Neural crest cell (in vitro differentiated cells): ENCODE measurements at places on chromosomes 5 and 9.

- H3K27ac ChIP-seq = no peak within 1 kb of the TSS
- peak within 1 kb of the TSS; percentile 32 for H3K4me3 ChIP-seq
- H3K4me1 ChIP-seq = peaks cover 13% of the 10 kb centered on the region
Measured at GRCh38 chr9:132582276-132582785, at the start of gene BARHL1. BARHL1 (plus strand) TSS chr9:132582606; CDS start chr9:132582798, 192 bp downstream.

- no peaks in the 10 kb centered on the region for H3K4me1 ChIP-seq
- H3K27me3 ChIP-seq = no peaks in the 10 kb centered on the region
- H3K36me3 ChIP-seq = no peaks in the 10 kb centered on the region
- H3K4me3 ChIP-seq = no peak overlapping the region
Measured at GRCh38 chr9:134475011-134475790, 148.9 kb downstream of the RXRA start.

DNA sequence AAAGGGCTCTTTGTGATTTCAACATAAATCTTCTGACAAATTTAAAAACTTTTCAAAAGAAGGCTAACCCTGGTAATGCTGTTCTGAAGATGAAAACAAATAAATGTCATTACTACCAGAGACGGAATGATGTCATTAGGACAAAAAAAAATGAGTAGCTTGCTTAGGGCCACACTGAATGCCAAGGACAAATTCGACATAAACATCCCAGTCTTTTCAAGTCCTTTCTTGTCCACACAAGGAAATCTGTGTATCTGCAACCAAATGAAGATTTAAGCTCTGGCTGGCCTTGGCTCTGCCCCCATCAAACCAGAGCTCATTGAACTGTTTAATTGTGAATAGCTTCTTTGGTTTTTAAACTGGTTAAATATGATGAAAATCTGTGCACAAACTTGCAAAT lies 592.7 kb downstream of the TLE1 start:
- H3K27ac ChIP-seq = no peak overlapping the region
- H3K36me3 ChIP-seq = peaks cover 2% of the 10 kb centered on the region
- DNase-seq = no peak
- no peak overlapping the region for H3K4me3 ChIP-seq
- no peaks in the 10 kb centered on the region for H3K27me3 ChIP-seq
- H3K4me1 ChIP-seq = peaks cover 4% of the 10 kb centered on the region

- no peaks in the 10 kb centered on the region for H3K4me1 ChIP-seq
- no peaks in the 10 kb centered on the region for H3K27me3 ChIP-seq
- H3K27ac ChIP-seq = no peak overlapping the region
- H3K36me3 ChIP-seq = no peaks in the 10 kb centered on the region
- H3K4me3 ChIP-seq = no peak overlapping the region
Measured at GRCh38 chr5:87661784-87662566, 249.2 kb upstream of the CCNH start.

GRCh38 chr9:15295761-15296405 lies 11.1 kb downstream of the TTC39B start:
- no peak for DNase-seq
- H3K27ac ChIP-seq = no peak overlapping the region
- no peaks in the 10 kb centered on the region for H3K4me1 ChIP-seq
- peaks cover 13% of the 10 kb centered on the region for H3K36me3 ChIP-seq

GRCh38 chr5:73155271-73156222 lies 17.4 kb upstream of the TMEM174 start:
- H3K4me1 ChIP-seq = no peaks in the 10 kb centered on the region
- no peaks in the 10 kb centered on the region for H3K36me3 ChIP-seq
- H3K27me3 ChIP-seq = peaks cover 6% of the 10 kb centered on the region
- DNase-seq = no peak

DNA sequence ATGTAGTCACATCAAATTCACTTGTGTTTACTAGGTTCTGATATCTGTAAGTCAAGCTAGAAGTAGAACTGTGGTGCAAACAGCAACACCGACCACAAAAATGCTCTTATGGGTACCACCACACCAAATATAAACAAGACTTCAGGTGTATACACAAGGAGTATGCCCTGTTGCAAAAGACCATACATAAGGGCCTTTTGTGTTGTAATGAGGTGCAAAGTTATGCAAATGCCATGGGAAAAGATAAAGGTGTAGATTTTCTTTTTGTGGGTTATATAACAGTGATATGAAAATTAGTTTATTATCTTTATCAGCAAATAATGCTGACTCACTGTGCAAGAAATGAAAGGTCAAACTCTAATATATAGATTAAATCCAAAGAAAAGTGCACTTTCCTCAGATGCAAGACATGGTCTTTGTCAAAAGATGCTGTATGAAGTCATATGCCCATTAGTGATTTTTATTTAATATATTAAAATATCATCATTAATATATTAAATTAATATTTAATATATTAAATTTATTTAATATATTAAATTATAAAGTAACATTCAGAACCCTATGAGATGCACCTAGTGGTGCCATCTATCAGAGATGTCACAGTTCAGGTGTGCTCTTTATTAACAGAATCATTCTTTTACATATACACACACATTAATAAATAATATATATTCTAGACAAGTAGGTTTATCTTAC lies 26.7 kb upstream of the ALDH1A1 start:
- no peaks in the 10 kb centered on the region for H3K36me3 ChIP-seq
- H3K4me3 ChIP-seq = no peak overlapping the region
- H3K27ac ChIP-seq = no peak overlapping the region
- DNase-seq = no peak
- H3K27me3 ChIP-seq = no peaks in the 10 kb centered on the region
- H3K4me1 ChIP-seq = peaks cover 6% of the 10 kb centered on the region

- no peaks in the 10 kb centered on the region for H3K27me3 ChIP-seq
- DNase-seq = no peak
- peaks cover 34% of the 10 kb centered on the region for H3K4me1 ChIP-seq
- no peak overlapping the region for H3K4me3 ChIP-seq
- no peaks in the 10 kb centered on the region for H3K36me3 ChIP-seq
- no peak overlapping the region for H3K27ac ChIP-seq
Measured at GRCh38 chr9:134217431-134218210, 53.3 kb upstream of the RNU6ATAC start.

GRCh38 chr9:98391867-98392266 lies 136.4 kb upstream of the TBC1D2 start:
- no peak overlapping the region for H3K27ac ChIP-seq
- H3K36me3 ChIP-seq = no peaks in the 10 kb centered on the region
- H3K4me3 ChIP-seq = no peak overlapping the region
- H3K4me1 ChIP-seq = no peaks in the 10 kb centered on the region
- peaks cover 21% of the 10 kb centered on the region for H3K27me3 ChIP-seq

DNA sequence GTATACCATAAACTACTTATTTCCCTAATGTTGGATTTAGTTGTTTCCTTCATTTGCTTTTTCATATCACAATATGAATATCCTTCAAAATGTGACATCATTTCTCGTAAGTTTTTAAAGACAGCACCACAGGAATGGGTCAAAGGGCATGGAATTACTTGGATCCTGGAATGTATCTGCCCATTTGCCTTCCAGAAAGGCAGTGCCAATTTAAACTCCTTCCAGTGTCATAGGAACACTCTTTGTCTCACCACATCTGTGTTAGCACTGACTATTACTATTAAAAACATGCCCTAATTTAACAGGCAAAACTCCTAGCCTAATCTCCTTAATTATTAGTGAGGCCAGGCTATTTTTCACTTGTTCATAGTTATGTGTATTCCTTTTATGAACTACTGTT lies 58.0 kb downstream of the SPTLC1 start:
- peaks cover 52% of the 10 kb centered on the region for H3K36me3 ChIP-seq
- no peaks in the 10 kb centered on the region for H3K27me3 ChIP-seq

- H3K36me3 ChIP-seq = peaks cover 12% of the 10 kb centered on the region
- H3K27ac ChIP-seq = no peak overlapping the region
- H3K4me3 ChIP-seq = no peak overlapping the region
- no peaks in the 10 kb centered on the region for H3K27me3 ChIP-seq
- no peaks in the 10 kb centered on the region for H3K4me1 ChIP-seq
Measured at GRCh38 chr5:96302174-96302738, 130.8 kb downstream of the PCSK1 start.

GRCh38 chr9:97853844-97854695 lies 1.0 kb downstream of the FOXE1 start:
- H3K27me3 ChIP-seq = peaks cover 92% of the 10 kb centered on the region
- no peak for DNase-seq
- H3K27ac ChIP-seq = no peak overlapping the region
- H3K4me1 ChIP-seq = peaks cover 8% of the 10 kb centered on the region
- H3K4me3 ChIP-seq = peak overlapping the region; percentile 87

- peaks cover 16% of the 10 kb centered on the region for H3K27me3 ChIP-seq
- DNase-seq = peak; percentile 43
- peaks cover 10% of the 10 kb centered on the region for H3K36me3 ChIP-seq
- peak overlapping the region; percentile 71 for H3K27ac ChIP-seq
Measured at GRCh38 chr9:137502008-137502911, 43.1 kb upstream of the NSMF start.

GRCh38 chr5:173866243-173866857 lies 21.8 kb upstream of the CPEB4 start:
- no peak for DNase-seq
- no peaks in the 10 kb centered on the region for H3K27me3 ChIP-seq
- peaks cover 34% of the 10 kb centered on the region for H3K4me1 ChIP-seq
- H3K36me3 ChIP-seq = no peaks in the 10 kb centered on the region
- H3K27ac ChIP-seq = peak overlapping the region; percentile 83

DNA sequence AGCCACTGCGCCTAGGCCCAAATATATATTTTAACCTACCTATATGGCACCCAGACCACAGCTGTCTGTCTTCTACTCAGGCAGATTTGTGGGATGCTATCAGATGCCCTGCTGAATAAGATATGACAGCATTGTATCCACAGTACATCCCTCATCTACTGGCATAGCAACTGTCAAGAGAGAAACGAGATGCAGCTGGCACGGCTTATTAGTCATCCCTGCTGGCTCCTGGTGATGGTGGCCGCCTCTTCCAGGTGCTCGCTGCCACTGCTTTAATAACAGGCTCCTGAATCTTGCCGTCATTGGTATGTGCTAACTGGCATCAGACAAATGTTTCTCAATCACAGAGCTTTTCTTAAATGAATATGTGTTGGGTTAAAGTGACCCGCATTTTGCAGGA lies 34.0 kb downstream of the B4GALT1 start:
- no peak overlapping the region for H3K4me3 ChIP-seq
- peaks cover 9% of the 10 kb centered on the region for H3K36me3 ChIP-seq
- no peak for DNase-seq
- no peaks in the 10 kb centered on the region for H3K27me3 ChIP-seq
- no peak overlapping the region for H3K27ac ChIP-seq
